Globus pallidus (tissue), 1 donor: ENCODE measurements at places on chromosomes 16 and 17.

DNA sequence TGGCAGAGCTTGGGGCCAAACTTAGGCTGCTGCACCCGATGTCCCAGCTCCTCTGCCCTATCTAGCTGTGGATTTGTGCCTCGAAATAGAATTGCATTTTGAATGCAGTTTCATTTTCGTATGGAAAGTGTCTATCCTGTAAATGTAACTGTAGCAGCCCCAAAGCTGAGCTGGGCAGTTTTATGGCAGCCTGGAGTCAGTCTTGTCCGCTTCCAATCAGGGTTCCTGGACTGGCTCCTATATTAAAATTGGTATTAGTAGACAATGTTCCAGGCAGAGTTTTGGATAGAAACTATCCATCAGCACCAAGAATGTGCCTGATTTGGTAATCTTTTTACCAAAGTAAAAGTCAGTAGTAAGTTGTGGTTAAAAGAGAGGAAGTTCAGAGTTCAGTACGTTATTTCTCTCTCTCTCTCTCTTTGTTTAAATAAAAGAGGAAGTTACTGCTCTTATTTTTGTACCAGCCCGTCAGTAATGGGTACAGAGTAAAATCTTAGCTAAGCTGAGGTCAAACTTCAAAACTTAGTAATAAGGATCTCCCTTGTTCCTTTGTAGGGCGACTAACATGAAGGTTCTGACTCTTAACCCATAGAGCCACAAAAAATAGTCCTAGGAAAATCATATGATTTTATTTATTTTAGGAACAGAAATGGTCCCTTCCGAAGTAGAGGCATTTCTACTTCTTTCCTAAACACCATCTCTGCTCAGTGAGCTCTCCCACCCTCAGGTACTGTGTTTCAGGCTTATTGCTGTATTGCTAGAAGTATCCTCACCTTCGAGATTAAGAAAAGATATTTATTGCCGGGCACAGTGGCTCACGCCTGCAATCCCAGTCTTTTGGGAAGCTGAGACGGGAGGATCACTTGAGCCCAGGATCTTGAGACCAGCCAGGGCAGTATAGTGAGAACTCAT is 28.0 kb downstream of the PRKCB start:
- peak; percentile 26 for DNase-seq

GRCh38 chr17:3026856-3027751 is 36.3 kb downstream of the OR1D5 start:
- no peak for DNase-seq

GRCh38 chr17:31588512-31588911 is 197.0 kb downstream of the RAB11FIP4 start:
- no peak for DNase-seq

- no peak for DNase-seq
Measured at GRCh38 chr16:1984347-1985225, 593 bp downstream of the GFER start.

DNA sequence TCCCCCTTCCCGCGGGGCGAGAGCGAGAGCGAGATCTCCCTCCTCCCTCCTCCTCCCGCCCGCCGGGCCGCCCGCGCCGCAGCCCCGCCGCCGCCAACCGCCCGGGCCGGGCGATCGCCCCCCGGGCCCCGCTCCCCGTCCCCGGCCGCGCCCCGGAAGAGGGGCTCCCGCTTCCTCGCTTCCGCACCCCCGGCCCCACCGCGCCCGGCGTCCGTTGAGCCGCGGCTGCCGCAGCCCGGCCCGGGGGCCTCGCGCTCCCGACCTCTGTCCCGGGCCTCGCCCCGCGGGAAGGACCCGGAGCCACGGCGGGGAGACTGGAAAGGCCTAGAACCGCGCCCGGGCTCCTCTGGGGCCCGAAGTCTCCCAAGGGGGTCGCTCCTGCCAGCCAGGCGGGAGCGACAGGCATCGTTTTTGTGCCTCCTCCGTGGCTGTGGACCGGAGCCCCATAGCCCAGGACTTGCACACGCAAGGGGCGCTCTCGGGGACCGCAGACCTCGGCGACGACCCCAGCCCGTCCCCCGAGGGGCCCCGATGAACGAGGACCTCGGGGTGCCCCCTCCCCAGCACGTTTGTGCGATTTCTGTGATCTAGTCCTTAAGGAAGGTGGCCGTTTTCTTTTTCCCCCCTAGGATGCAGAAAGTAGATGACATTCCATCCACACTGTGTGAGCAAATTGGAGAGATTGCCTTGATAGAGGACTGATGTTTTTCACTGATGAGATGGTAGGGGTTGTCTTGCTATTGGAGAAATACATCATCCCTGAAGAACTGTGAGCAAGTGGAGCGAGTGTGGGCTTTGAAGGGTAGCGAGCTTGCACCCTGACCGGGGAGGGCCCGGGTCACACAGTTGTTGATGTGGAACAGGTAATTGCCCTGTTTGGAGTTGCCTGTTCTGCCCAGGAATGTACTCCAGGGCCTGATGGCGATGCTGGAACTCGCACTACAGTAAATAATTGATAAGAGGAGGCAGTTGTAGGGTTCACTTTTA is 611 bp downstream of the BANP start:
- DNase-seq: no peak
